ENCODE measurements at places on chromosomes 2 and 18.

GRCh38 chr2:124145982-124146381, 120.9 kb downstream of the CNTNAP5 start:
- DNase-seq: no peak

DNA sequence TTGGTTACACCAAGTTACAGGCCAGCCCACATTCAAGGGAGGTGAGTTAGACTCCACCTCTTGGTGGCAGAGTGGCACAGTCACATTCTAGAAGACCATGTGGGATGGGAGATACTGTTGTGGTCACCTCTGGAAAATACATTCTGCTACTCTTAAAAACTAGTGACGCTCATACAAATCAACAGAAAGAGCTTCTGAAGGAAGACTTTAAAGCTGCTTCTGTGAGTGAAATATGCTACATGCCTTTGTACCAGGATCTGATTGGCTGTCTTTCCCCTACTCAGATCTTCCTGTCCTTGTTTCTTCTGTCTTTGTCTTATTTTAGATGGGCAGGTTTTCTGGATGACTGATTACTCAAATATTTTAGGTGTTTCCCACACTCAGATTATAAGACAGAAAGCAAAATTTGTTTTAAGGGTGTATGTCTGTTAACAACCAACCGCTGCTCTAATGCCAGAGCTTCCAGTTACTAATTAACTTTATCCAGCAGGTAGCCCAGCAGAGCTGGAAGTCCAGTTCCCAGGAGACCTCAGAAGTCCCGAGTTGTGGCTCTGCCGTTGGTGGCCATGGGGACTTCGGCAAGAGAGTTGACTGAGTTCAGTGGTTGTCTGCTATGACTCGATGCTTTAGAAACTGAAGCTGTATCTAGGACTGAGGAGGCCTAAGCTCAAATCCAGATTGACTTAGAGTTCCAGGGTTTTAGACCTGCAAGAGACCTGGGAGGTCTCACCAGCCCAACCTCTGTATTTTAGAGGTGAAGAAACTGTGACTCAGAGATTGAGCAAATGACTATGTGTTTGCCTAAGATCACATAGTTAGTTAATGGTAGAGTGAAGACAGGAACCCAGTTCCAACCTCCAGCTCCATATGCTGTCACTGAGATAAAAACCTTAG, 7.4 kb downstream of the IL1R2 start:
- no peak for DNase-seq

GRCh38 chr18:3720818-3721545, 271.0 kb downstream of the TGIF1 start:
- no peak for DNase-seq

DNA sequence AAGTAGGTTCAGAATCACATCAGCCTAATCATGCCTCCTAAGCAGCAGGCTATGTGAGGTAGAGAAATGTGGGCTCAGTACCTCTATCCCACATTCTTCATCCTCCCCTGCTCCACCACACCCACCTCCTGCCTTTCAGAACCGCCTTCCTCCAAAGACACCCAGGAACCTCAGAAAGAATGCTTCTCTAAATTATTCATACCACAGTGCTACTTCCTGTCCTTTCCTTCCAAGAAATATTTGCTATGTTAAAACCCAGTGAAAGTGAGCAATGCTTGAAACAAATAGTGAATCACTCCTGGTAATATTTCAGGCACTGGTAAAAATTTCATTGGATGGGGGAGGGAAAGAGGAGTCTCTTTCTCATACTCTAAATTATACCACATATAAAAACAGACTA, 24.0 kb upstream of the CREB1 start:
- DNase-seq: no peak

DNA sequence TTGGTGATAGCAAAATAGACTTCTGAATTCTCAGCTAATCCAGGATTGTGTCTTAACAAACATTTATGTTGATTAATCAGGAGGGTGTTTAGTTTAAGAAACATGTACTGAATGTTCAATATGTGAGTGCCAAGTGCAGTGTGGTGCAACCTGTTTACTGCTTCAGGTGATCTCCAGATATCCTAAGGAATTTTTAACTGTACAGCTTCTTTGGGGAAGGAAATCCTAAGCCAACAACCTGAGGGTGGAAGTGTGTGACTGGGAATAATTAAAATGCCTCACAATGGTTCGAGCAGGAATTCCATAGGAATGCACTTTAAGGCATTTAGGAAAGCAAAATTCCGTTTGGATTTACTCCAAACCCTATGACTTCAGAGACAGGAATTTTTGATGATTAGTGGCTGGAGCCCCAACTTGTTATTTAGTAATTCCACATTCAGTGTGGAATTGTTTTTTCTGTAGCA, 16.4 kb downstream of the CRIM1 start:
- no peak for DNase-seq

GRCh38 chr2:206378835-206379234, 64.5 kb upstream of the ADAM23 start:
- no peak for DNase-seq

DNA sequence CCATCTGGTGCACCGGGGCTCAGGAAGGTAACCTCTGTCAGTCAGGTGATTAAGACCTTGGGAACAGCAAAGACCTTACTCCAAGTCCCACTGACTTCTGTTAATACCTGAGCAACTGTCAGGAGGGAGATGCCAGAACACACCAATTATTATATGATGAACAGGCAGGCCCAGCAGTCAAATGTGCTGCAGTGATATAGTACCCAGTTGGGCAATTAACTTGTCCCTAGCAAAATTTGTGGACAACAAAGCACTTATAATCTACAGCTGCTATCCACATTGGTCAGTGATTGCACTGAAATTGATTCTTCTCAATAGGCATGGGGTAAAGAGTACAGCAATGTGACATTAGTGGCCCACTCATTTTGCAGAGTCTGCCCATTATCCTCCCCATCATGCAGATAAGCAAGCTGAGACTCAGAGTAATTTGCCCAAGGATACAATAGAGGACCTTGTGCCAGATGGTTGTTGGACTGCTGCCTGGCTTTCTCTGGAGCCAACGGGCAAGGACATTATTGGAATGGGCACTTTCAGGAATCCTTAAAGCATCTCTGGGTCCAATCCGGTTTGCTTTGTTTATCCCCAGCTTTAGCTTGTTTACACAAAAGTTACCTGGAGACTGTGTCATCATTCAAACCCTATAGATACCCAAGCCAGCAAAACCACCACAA, 147.6 kb downstream of the CCBE1 start:
- DNase-seq: no peak

DNA sequence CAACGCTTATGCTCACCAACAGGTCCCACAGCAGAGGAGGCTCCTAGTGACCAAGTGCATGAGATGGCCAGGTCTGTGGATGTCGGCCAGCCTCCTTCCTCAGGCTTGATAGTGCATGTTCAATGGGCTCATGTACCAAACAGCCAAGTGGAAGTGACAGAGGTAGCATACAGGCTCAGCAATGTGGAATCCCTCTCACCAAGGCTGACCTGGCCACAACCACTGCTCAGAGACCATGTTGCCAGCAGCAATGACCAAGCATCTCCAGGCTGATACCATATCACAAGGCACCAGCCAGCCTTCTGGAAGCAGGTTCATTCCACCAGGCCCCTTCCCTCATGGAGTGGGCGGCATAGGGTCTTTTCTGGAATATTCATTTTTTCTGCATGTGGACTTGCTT, 61.5 kb downstream of the REEP1 start:
- DNase-seq: no peak

DNA sequence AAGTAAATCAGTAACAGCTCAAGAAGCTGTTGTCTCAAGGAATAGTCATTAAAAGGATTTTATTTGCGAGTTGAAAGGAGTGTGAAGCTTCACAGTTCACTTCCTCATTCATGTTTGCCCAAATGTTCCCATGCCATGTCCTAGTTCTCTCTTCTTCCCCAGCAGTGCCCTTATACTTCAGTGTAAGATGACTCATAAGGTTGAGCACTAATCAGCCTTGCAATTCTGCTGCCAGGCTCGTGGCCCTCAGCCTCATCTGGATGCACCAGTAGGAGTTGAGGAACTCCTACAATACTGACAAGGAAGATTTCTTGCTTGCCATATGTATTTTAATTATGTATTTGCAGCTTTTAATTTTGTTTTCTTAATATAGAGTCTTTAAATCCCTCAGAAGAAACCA, 1980.4 kb downstream of the SUCLG1 start:
- no peak for DNase-seq

- no peak for DNase-seq
These were observed 52.2 kb downstream of the PLB1 start for GRCh38 chr2:28547906-28548600.

DNA sequence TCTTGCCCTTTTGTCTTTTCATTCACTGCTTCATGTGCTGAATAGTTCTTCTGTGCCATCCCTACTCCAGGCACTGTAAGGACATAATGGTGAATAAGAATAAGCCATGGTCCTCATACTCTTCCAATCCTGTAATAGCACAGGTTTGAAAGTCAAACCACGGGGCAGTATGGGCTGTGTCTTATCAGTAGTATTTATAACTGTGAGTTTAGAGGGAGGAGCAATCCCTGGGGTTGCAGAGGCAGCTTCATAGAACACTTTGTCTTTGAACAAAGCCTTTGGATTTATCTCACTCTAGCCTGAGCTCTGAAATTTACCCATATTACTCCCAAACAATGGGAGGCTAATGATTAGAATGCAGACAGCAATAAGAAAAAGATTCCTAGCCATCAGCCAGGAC, 30.2 kb upstream of the ALK start:
- DNase-seq: no peak

- no peak for DNase-seq
These were observed 12.5 kb upstream of the POLR1B start for GRCh38 chr2:112529757-112530156.

GRCh38 chr2:230358305-230358704, 31.3 kb downstream of the SP140L start:
- no peak for DNase-seq

DNA sequence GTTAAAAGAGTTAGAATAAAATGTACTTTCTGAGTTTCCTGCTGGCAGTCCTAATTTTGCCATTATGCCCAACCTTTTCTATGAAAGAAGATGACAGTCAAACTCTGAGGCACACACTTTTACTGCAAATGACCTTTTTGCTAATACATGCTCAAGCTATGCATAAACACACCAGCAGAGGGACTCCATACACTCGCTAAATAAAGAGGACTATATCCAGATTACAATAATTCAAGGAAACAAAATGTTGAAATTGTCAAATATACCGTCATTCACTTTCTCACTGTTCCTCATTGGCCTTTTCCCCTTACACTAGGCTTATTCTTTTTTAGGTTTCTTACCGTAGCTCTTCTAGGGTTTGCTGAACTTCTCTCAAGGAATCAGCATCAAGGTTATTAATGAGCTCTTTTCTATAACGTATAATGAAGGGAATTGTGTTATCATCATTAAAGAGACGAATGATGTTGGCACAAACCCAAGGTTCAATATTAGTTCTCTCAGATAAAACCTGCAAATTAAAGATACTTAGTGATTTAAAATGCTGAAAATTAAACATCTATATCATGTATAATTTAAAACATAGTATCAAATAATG, 25.7 kb downstream of the SRBD1 start:
- DNase-seq: no peak

DNA sequence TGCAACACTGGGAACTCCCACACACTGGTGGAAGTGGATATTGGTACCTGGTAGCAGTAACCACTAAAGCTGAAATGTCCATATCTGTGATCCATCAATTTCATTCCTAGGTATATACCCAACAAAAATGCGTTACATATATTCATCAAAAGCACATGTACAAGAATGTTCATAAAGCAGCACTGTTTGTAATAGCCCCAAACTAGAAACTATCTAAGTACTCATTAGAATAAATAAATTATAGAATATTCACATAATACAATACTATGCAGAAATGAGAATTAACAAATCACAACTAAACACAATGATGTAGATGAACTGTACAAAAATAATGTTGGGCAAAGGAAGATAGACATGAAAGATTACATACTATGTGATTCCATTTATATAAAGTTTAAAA, 11.1 kb upstream of the TLK1 start:
- no peak for DNase-seq

DNA sequence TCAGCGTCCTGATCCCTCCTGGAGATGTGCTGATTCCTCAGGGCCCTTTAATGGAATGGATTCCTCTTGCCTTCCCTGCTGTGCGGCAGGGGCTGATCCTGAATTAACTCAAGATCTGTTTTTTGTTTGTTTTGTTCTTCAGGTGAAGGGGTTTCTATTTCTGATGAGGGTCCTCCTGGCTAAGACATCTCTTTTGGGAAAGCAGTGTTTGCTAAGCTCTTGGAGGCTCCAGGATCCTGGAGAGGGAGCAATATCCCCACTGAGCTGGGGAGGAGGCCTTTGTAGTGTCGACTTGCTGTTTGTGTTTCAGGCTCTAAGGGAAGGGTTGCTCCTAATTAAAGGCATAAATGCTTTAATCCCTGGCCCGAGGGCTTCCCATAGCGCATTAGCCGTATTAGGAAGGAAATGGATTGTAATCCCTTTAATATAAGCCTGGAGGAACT, 65.3 kb upstream of the FOXI3 start:
- no peak for DNase-seq

- DNase-seq: no peak
These were observed 24.2 kb downstream of the OTOF start for GRCh38 chr2:26453421-26454329.

DNA sequence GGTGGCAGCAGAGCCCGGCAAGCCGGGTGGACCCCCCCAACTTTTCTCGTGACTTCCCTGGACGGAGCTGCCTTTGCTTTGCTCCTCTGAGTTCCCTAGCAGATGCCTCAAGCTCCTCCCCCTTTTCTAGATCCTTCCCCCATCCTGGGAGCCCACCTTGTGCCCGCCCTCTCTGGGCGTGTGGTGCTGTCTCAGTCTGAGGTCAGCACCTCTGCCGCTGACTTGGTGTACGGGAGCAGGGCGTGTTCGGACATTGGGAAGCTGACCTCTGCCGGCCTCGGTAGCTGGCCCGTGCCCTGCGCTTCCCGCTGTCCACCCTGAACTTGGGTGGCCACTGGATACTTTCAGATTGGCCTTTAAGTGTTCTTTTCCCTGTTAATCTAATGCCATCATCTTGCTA, 19.6 kb upstream of the ESPNL start:
- no peak for DNase-seq

- DNase-seq: no peak
These were observed 181.1 kb downstream of the NEDD4L start for GRCh38 chr18:58225101-58225500.

DNA sequence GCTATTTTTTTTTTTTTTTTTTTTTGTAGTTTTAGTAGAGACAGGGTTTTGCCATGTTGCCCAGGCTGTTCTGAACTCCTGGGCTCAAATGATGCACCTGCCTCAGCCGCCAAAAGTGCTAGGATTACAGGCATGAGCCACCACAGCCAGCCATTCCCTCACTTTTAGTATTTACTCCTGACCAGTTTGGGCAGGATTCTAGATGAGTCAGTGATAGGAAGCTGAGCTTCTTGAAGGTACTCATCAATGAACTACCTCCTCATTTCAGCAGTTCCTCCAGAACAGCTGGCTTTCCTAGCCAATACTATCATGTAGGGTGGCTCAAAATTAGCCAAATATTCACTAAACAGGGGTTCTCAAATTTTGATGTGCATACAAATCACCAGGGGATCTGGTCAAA, 57.2 kb downstream of the CYBRD1 start:
- DNase-seq: no peak
